ENCODE measurements at places on chromosomes 3 and 15.

DNA sequence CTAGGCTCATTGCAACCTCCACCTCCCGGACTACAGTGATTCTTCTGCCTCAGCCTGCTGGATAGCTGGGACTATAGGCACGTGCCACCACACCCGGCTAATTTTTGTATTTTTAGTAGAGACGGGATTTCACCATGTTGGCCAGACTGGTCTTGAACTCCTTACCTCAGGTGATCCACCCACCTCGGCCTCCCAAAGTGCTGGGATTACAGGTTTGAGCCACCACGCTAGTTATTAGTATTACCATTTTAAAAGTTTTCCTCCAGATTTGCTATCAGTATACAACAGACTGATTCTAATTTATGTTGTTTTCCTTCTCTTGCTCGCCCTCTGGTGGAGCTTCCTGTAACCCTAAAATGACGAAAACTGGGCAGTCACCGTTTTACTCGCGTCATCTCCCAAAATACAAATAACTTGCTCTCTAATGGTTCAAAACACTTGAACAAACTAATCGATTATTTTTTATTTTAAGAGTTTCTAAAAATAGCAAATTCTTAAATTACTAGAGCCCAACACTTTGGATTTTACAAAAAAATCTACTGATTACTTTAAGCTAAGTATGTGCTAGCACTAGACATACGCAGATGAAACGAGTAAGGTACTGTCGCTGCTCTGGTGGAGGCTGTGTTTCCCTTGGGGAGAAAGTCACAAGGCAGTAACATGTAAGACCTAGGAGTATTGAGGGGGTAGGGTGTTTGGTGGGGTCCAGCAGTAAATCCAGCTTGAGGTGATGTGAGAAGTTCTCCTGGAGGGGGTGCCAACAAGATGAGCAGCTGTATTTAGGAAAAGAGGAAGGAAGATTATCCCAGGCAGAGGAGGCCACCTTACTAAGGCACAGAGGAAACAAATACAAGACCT is 203.3 kb downstream of the MBNL1 start:
- DNase-seq = peak; percentile 77

- DNase-seq = no peak
Measured at GRCh38 chr3:32354362-32354778, 37.3 kb upstream of the CMTM7 start.

GRCh38 chr15:36599620-36600433 is 20.4 kb downstream of the CDIN1 start:
- no peak for DNase-seq

DNA sequence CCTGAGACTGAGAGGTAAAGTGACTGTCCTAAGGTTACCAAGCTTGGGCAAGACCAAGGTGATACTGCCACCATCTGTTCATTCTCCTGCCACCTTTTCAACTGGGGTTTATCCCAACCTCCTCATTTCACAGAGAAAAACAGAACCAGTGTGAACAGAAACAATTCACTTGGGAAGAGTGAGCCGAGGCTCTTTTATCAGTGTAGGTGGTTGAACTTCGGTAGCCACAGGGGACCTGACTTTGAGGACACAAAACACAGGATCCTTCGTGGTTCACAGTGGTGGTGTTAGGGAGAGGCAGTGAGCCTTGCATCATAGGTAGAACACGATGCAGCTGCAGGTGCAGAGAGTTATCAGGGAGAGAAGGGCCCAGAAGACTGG is 72.8 kb upstream of the ICE2 start:
- DNase-seq = peak; percentile 48

- no peak for DNase-seq
Measured at GRCh38 chr3:195546130-195546560, 3.0 kb upstream of the PPP1R2 start.

DNA sequence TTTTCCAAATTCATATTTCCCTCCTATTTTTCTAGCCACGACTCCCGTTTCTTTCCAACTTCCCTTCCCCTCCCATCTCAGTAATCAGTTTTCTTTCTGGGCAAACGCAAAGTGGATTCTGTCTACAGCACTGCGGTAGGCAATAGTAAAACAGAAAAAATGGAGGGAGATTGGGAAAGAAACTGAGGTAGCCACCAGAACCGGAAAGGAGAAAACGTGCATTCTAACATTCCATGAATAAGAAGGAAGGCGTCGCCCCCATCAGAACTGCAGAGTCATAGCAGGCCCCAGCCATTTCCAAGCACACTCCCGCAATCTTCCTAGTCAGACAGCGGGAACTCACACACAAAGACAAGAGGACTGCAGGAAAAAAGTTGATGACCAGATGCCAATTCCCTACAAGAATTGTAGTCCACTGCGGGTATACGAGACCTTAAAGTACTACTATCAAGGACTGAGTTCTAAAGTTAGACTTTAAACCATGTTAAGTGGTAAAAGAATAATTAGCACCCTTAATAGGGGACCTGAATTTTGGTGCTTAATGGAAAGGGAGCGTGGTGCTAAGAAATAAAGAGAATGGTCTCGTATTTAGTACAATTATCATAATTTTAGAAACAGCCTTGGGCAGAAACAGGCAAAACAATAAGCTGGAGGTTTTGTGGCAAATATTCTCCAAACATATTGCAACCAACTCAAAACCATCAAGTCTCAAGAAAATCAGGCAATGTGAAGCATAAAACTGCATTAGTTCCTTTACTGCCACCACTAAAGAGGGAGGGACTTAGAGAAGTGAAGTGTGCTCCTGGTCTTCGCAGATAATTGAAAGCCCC is 1.4 kb downstream of the PFN2 start:
- no peak for DNase-seq

DNA sequence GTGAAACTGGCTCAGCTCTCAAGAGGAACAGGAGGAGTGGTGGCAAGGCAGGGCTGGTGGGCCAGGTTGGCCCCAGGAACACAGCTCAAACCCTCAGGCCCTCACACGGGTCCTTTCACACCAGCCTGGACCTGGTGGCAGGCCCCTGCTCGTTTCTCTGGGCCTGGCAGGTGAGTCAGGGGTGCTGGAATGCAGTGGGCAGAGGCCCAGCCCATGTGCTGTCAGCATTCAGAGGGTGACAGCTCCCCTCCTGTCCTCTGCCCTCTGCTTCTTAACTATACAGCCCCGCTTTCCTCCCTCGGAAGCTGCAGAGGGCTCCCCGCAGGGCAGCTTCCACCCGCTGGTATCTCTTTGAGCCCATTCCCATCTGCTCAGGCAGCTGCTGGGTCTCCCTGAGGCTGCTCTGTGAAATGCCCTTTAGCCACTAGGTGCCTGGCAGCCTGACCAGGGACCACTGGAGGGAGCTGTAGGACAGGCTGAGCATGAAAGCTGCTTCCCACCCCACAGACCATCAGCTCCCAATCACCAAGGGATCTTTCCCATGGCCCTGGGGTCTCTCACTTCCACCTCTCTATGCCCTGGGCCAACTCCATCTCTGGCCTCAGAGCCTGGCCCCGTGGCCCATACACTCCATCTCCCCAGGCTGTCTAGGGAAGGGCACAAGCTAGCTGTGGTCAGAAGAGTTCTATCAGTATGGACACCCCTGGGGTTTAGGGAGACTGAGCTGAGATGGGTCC is 24.8 kb downstream of the SHF start:
- peak; percentile 65 for DNase-seq

GRCh38 chr3:126897943-126898342 is 85.0 kb upstream of the PLXNA1 start:
- DNase-seq = no peak

DNA sequence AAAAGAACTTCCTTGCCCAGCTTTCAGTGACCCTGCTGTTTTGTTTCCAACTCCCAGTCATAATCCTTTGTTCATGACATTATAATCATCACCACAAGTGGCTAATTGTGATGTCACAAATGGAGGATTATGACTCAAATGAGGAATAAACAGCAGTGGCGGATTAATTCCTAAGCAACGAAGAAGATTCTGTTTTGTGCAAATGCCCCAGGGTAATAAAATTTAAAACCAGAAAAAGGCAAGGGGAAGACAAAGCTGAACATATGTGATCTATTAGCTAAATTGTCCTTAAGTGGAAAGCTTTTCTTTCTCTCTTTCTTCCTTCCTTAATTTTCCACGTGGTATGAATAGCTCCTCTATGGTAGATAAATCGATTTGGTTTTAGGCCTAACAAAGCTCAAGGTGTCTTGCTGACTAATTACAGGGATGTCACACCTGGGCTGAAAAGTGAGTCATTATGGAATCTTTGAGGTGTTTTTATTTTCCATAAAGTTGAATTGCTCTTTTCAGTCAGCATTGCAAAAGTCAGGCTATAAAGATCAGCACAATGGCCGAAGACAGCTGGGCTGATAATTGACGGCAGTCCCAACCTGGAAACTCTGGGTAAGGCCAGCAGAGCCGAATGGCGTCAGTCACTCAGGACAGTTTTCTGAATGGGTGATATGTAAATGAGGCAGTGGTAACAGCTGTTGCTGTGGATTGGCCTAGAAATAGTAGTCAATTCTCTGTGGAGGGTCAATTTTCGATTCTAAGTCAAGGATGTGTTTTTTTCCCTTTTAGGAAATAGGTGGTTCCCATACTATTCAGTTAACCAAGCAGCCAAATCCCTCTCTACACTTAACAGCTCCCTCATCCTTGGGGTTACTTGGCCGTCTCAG is 121.5 kb downstream of the PTPRG start:
- DNase-seq = no peak

DNA sequence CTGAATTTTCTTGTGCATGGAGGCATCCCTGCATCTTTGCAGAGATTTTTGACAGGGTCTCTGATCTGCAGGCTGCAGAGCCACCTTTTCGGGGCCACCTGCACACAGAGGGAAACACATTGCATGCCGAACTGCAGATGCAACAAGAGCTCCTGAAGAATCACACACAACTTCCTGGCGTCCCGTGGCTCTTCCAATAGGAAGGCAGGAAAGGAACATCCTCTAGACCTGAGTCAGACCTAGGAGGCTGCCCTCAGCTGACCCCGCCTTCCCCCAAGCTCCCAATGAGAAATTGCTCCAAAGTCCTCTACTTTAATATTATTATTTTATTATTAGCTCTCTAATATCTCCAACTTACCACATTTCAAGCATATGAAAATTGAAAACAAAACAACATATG is 213.2 kb upstream of the ARRDC4 start:
- DNase-seq = no peak

DNA sequence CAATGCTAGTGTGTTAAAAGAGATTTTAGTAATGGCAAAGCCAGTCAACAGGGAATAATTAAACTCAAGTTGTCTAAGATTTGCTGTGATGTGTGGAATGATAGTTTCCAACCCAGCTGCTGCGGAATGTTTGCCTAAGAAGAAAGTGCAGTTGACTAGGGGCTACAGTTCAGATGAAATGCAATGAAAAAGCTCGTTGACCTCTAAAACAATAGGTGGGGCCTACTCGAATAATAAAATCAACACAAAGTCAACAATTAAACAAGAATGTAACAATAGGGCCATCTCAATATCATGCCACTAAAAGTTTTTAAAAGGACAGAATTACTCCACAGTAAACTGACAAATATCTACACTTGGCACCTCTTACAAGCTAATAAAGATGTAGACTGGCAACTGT is 484.2 kb downstream of the MECOM start:
- DNase-seq = no peak

DNA sequence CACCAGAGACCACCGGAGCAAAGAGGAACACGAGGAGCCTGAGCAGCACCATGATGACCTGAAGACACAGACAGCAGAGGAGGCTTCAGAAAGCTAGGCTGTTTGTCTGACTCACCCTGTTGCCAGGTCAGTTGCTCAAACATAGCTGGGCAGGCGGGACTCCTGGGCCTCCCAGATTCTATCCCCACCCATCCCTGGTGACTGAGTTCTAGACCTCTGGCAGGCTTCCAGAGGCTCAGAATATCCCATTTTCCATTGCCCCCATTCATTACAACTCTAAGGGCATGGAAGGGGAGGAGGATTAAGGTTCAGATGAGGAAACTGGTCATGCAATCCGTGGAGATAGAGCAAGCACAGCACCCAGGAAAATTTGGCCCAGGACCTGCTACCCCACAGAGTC is at the start of gene CDHR4:
Gene CDHR4, minus strand, starts transcription at position 113 of the 400 bp plus-strand sequence. Its CDS starts 61 bp downstream, at position 52.
- no peak for DNase-seq

- DNase-seq = no peak
Measured at GRCh38 chr15:44082558-44083157, 112.4 kb downstream of the FRMD5 start.

DNA sequence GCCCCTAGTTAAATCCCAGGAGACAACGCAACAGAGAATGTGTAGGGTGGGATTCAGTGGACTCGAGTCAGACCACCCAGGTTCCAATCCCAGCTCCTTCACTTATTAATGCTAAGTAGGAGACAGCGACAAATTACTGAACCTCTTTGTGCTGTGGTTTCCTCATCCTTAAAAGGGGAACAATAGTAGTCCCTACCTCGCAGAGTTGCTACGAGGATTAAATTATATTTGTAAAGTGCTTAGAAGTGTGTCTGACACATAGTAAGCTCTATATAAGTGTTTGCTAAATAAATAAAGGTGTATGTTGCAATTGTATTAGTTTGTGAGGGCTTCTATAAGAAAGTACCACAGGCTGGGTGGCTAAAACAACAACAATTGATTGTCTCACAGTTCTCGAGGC is 58.0 kb upstream of the PPARG start:
- no peak for DNase-seq

- DNase-seq = no peak
Measured at GRCh38 chr3:170909129-170909903, 879 bp upstream of the EIF5A2 start.

GRCh38 chr3:184715943-184716621 is 4.2 kb upstream of the MAGEF1 start:
- DNase-seq = no peak

GRCh38 chr3:172106037-172106954 is 66.9 kb downstream of the FNDC3B start:
- DNase-seq = no peak

- DNase-seq = no peak
Measured at GRCh38 chr3:65836047-65836446, 202.7 kb downstream of the MAGI1 start.

GRCh38 chr15:48423342-48423741 is 92.1 kb downstream of the DUT start:
- no peak for DNase-seq

GRCh38 chr3:56792193-56792592 is 9.6 kb downstream of the ARHGEF3 start:
- no peak for DNase-seq

DNA sequence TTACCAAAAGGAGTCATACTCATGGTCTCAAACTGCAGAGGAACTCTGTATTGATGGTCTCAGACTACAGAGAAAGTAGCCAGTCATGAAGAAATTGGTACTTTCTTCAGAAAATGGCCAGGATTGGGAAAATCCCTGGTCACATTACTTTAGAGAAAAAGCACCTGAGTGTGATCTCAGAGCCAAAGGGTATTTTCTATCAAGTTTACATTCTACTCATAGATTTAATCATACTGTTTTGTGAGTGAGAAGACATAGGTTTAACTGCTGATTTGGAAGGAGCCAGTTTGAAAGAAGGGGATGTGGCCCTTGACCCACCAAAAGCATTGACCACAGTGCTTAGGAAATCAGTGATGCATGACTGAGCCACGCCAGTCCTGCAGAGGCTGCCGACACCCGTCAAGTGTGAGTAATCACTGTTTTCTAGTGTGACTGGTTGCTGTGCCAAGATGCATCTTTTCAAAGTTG is 203.6 kb downstream of the AKAP13 start:
- peak; percentile 49 for DNase-seq
